ENCODE measurements at places on chromosomes 4 and X.

- DNase-seq, result no peak
These were observed 222.3 kb upstream of the HDX start for GRCh38 chrX:84724576-84724975.

- no peak for DNase-seq
These were observed 438.1 kb downstream of the INPP4B start for GRCh38 chr4:142408003-142408441.

DNA sequence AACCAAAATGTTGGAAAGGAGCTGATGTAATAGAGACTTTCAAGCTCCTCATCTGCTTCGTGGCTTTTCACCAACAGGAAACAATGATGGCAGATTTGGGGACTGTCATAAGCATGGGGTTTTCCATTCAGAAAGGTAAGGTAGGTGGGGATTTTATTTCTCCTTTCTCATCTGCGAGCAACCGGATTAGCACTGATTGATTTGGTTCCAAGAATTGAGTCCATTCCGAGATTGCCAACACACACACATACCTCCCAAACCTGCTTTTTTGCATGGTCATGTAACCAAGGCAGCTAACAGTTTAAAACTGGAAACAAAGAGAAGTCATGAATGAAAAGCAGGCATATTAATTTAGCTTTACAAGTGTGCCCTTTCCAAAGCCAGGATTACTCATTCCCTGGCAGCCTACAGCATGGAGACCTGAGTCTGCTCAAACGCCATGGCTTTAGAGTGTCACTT lies 63.0 kb upstream of the LNX1 start:
- DNase-seq, result no peak

- no peak for DNase-seq
These were observed 310.0 kb downstream of the ARHGAP24 start for GRCh38 chr4:85784947-85785346.

GRCh38 chr4:6581566-6582121 lies 6.7 kb downstream of the MAN2B2 start:
- no peak for DNase-seq

- no peak for DNase-seq
These were observed 142.7 kb upstream of the MAP3K15 start for GRCh38 chrX:19658030-19658429.

All from naive thymus-derived CD4-positive, alpha-beta T cell (primary cell).